ENCODE measurements at places on chromosomes 7 and 10.

- no peak for DNase-seq
Measured at GRCh38 chr10:107496594-107496993, 332.1 kb upstream of the SORCS1 start.

DNA sequence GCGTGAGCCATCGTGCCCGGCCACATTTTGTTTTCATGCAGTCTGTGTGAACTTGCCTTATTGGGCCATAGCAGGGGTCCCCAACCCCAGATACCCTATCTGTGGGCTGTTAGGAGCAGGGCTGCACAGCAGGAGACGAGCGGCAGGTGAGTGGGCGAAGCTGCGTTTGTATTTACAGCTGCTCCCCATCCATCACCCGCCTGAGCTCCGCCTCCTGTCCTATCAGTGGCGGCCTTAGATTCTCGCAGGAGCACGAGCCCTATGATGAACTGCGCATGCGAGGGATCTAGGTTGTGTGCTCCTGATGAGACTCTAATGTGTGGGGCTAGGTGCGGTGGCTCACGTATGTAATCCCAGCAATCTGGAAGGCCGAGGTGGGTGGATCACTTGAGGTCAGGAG, 293.9 kb downstream of the CAMK1D start:
- no peak for DNase-seq

GRCh38 chr10:2143213-2143835, 406.0 kb upstream of the ADARB2 start:
- DNase-seq: no peak

GRCh38 chr7:75817116-75817515, 3.5 kb upstream of the CCL24 start:
- no peak for DNase-seq

GRCh38 chr10:48838834-48839233, 100.8 kb downstream of the LRRC18 start:
- DNase-seq: no peak

- no peak for DNase-seq
Measured at GRCh38 chr7:92873776-92874175, 37.4 kb upstream of the CDK6 start.
